ENCODE measurements at places on chromosomes 1 and 21.

- no peak for DNase-seq
Observed at GRCh38 chr1:203667616-203668015, 41.0 kb downstream of the ATP2B4 start.

- no peak for DNase-seq
Observed at GRCh38 chr1:170309389-170310013, 163.7 kb downstream of the NTMT2 start.

- DNase-seq = no peak
Observed at GRCh38 chr1:179205284-179205683, 24.2 kb downstream of the ABL2 start.

- DNase-seq = no peak
Observed at GRCh38 chr1:159187647-159188374, 16.4 kb downstream of the CADM3 start.

DNA sequence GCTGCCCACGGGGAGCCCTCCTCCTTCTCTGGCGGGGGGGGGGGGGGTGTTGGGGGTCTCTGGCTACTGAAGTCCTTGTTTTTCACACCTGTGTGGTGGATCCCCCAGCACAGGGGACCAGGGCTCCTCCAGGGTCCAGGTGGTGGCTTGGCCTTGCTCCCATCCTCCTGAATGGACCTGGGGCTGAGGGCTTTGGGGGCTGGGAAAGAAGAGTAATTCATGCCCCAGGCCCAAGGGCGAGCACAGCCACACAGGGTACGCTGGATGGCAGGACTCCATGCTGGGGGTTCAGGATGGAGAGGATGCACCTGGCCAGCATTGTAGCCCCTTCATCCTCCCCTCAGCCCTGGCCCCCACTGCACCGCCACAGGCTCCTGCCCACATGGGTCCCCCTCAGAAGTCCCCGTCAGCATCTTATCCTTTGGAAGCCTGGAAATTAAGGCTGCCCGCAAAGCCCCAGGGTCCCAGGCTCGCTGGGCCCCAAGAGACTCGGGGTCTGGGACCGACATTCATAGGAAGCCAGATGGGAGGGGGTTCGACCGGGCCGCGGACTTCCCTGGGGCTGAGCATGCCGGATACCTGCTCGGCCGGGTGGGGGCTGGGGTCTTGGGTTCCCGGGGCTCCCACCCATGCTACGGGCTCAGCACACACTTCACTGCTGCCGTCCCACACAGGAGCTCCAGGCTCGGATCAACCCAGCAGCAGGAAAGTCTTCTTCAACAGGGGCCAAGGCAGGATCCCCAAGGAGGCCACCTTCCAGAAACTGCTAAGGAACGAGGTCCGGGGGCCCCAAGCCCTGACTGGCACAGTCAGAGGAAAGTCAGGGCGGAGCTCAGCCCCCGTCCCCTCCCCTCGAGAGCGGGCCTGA lies 49.0 kb upstream of the ACTRT2 start:
- DNase-seq = no peak

DNA sequence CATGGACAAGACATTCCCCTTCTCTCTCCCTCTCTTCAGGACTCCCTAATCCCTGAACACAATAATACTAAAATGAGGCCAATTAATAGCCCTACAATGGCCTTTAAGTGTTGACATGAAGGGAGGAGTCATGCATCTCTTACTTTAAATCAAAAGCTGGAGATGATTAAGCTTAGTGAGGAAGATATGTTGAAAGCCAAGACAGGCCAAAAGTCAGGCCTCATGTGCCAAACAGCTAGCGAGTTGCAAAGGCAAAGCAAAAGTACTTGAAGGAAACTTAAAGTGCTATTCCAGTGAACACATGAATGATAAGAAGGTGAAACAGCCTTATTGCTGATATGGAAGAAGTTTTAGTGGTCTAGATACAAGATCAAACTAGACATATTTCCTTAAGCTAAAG lies 49.5 kb upstream of the CD46 start:
- no peak for DNase-seq

GRCh38 chr1:245256528-245256927 lies 101.7 kb downstream of the KIF26B start:
- no peak for DNase-seq
